ENCODE measurements at places on chromosomes 11 and 22. TPM values are rescaled to one million over a fixed set of nuclear protein-coding genes. Genes with fewer than 3 reads are reported as not detected.

The LRRC4C gene
- 2.2 TPM for total RNA-seq

The BLID gene
- 0.75 TPM for total RNA-seq

The NAV2 gene
- total RNA-seq: 5.3 TPM

The PNPLA5 gene
- not detected for total RNA-seq

The PYGM gene
- total RNA-seq: 14.3 TPM

The GLYATL1 gene
- 3.6 TPM for total RNA-seq

The KCNK4 gene
- not detected for total RNA-seq

The IL18 gene
- total RNA-seq: 34.3 TPM

GRCh38 chr11:60159284-60159683 is 23.6 kb downstream of the MS4A6A start:
- no peak for DNase-seq

DNA sequence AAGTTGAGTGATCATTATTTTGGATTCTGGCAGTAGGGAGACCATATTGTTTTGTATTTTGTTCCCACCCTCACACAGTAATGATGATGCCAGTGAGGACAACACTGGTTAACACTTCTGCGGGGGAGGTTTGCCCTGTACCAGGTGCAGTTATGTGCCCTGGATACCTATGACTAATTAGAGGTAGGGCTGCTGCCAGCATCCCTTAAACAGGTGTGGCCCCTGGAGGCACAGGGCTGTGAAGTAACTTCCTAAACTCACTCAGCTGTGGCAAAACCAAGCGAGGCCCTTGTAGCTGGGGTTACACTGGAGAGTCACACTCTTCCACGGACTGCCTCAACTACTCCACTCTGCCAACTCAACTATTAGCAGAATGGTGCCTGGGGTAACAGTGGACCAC is 64.5 kb downstream of the MCM5 start:
- DNase-seq: no peak

DNA sequence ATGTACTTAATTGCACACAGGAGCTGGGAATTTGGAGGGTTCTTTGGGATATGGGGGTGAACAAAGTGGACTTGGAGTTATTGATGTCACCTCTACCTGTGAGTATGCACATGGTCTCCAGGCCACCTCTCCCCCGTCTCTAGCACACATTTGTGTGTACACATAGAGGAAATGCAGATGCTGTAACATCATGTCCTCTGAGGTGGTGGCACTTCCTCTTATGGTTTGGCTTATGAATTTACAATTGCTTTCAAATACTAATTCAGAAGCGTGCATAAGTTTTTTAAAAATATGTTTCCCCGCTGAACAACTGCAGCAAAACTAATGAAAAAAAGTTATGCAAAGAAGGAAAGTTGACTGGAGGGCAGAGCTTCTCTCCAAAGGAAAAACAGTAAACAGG is 152.0 kb upstream of the TENM4 start:
- DNase-seq: no peak

- DNase-seq: no peak
These were observed 235.9 kb upstream of the NARS2 start for GRCh38 chr11:78810559-78811009.

- DNase-seq: no peak
These were observed 1.2 kb downstream of the CYTH4 start for GRCh38 chr22:37283393-37283937.

- peak; percentile 24 for DNase-seq
These were observed 492 bp downstream of the JHY start for GRCh38 chr11:122882857-122883645.

- no peak for DNase-seq
These were observed 74.4 kb downstream of the MS4A13 start for GRCh38 chr11:60589611-60590010.

DNA sequence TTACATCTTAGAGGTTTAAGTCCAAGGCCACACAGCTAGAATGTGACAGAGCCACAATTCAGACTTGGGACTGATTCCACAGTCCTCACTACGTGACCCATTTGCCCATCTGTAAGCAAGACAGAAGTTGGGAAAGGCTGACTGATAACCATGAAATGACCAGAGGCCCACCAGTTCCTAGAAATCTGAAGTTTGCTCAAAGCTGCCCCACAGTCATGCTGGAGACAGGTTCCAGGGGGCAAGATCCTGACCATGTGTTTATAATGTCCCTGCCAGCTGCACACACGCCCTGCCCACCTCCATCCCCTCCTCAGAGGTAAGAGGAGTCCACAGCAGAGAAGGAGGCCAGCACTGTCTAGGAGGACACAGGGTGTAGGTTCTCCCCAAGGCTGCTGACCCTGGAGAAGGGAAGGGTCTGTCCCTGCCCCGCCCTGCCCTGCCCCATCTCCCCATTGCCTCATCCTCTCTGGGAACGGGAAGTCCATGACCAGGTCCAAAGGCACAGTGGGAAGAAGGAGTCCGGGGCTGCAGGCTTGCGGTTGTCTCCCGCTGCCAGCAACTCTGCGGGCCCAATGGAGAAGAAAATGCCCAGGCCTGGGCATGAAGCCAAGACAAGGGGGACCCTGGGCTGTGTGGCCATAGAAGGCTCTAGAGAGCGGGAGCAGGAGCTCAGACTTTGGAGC is 11.9 kb upstream of the OAF start:
- no peak for DNase-seq

DNA sequence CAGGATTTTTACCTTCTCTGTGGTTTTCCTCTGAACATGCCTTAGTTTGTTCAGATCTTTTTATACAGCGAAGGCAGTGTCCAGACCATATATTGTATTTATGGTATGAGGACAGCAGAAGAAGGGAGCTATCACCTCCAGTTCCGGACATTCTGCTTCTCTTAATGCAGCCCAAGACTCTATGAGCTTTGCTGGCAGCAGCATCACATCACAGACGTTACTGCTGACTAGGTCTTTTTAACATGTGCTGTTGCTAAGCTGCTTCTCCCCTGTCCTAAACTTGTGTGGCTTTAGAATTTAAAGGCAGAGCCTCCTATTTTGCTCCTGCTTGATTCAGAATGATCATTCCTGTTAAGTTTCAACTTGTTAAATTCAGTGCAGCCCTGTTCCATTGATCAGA is 13.4 kb downstream of the MICAL2 start:
- no peak for DNase-seq

- no peak for DNase-seq
These were observed 1.0 kb downstream of the ZBTB16 start for GRCh38 chr11:114060392-114061047.

DNA sequence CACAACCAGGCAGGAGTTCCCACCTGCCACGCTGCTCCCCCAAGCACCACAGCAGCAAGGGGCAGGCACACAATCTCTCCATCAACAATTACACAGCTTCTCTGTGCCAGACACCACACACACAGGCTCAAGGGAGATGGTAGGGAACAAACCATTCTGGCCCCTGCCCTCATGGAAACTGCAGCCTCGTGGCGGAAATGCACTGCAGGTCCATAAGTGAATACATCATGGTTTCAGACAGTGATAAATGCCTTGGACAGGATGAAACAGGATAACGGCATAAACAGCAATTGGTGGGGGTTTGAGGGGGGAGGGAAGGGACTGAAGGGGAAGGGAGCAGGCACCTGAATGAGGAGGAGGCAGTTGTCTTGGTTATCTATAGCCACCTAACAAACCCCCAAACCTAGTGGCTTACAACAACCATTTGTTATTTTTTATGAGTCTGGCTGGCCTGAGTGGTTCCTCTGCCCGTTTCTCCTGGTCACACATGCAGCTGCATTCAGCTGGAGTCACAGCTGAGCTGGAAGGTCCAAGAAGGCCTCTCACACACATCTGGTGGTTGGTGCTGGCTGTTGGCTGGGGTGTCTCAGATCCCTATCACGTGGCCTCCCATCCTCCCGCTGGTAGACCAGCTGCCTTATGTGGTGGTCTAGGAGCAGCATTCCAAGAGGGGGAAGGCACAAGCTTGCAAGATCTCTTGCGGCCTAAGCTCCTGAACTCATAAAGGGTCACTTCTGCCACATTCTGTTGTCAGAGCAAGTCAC is 15.0 kb upstream of the YWHAH start:
- DNase-seq: no peak

DNA sequence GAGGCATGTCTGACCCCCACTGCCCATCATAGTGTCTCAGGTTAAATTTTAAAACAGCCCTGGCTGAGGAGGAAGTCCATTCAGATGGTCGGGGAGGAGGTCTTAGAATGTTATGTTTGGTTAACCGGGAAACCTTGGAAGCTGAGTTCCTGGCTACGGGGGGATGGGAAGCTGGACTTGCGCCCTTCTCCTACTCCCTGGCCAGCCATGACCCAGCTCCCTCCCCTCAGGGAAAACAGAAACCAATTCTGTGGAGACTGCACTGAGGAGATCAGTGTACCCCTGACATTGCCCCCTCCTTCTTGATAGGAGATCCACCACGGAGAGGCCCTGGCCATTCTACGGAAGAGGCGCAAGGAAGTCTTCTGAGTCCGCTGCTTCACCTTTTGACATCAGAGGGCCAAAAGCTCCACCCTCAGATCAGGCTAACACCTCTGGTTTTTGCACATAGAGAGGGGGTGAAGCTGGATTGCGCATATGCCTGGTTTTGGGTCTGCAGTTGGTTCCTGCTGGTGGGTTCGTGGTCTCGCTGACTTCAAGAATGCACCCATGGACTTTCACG is 2.7 kb upstream of the KRTAP5-9 start:
- DNase-seq: no peak

GRCh38 chr11:20089796-20090653 is 70.2 kb downstream of the DBX1 start:
- no peak for DNase-seq

GRCh38 chr11:62393061-62393611 is 25.7 kb upstream of the SCGB1A1 start:
- DNase-seq: no peak

GRCh38 chr11:128164080-128164741 is 423.1 kb downstream of the ETS1 start:
- DNase-seq: no peak

GRCh38 chr11:129239207-129239606 is 47.1 kb upstream of the ARHGAP32 start:
- no peak for DNase-seq

GRCh38 chr22:17097701-17098100 is 12.9 kb downstream of the IL17RA start:
- DNase-seq: no peak

- no peak for DNase-seq
These were observed 101.3 kb upstream of the DBX1 start for GRCh38 chr11:20261526-20261925.

DNA sequence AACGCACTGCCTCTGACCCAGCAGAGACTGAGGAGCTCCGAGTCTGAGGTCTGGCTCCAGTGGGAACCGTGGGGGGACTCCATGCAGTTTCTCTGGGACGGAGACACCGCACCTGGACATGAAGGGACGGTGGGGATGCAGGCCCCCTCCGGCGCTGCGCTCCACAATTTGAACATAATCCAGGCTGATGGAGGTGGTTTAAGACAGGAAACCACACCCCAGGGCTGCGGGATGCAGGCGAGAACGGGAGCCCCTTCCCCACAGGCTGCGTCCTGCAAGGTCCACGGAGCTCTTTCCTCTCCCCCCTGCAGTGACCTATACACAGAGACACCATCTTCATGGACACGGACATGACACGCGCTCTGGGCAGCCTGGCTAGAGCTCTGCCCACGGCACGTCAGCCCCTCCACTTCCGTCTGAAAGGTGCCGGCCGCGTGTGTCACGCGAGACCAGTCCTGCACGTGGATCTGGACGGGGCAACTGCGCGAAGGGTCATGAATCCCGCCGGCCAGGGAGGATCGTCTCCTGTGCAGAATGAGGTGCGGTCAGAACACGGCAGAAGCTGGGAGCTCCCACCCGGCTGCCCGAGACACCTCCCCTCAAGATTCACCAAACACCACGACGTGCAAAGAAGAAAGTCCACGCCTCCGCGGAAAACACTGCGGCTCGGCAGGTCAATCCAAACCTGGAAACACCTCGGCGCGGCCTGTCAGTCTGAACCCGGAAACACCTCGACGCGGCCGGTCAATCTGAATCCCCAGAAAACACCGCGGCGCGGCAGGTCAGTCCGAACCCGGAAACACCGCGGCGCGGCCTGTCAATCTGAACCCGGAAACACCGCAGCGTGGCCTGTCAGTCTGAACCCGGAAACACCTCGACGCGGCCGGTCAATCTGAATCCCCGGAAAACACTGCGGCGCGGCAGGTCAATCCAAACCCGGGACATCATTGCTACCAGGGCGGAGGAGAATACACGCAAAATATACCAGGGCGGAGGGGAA is 212.4 kb downstream of the BRD1 start:
- DNase-seq: no peak

- DNase-seq: no peak
These were observed 3.9 kb downstream of the GSTT4 start for GRCh38 chr22:24001314-24001713.

DNA sequence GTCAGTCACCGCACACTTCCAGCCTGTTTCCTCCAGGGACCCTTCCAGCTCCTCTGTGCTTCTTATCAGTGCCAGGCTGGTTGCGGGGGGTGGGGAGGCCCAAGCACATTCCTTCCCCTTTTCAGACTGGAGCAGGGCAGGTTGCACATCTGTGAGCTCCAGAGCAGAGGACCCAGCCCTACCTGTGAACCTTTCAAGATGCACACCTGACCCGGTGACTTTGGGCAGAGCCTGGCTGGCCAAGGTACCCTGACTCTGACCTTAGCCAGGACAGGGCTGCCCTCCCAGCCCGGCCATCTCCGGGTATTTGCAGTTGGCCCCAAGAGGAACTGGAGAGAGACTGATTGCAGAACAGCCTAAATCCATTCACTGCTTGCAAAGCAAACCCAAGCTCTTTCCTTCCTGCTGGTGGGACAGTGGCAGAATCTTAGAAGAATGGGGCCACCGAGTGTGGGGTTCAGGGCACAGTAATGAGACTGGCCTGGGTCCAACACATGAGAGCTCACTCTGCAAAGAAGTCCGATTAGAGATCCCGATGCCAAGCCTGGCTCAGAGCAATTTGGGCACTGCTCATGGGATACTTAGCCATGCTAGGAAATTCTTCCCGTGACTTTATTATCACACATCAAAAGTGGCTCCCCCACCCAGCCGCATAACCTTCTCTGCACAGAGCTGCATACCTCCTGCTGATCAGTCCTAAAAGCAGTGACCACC is 64.7 kb upstream of the CCND1 start:
- no peak for DNase-seq

- DNase-seq: peak; percentile 52
These were observed 21.7 kb downstream of the SLC43A1 start for GRCh38 chr11:57493507-57494503.

DNA sequence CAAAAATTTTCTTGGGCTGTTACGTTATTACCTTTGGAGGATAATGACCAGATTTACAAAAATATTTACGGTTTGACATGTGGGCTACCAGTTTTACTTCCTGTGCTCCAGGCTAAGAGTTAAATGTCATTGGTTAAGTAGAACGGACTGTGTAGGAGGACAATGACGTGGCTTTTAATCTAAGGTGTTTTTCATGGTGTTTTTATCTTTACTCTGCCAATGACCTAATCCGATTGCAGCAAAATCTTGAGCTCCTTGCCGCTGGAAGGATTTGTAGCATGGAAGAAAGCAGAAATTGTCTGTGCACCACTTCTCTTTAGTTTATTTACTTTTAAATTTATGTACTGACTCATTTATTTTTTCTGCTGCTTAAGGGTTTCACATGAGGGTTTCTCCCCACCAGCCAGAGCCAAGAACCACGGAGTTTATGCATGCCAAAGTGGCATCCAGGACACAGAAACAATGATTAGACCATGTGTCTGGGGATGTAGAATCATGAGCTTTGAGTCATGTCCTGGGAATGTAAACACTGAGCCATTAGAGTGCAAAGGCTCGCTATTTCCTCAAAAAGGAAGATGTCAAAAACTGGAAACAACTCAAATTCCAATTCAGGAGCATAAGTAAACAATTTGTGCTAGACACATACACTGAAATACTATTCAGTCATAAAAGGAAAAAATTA is 1.9 kb upstream of the CARD16 start:
- peak; percentile 75 for DNase-seq

- no peak for DNase-seq
These were observed 10.8 kb downstream of the RPS6KA4 start for GRCh38 chr11:64369440-64370421.

All from mucosa of gallbladder (tissue), 1 donor.